H9 (cell line): ENCODE measurements at places on chromosomes 6 and 20.

- DNase-seq, result peak; percentile 89
These were observed at the start of gene NINL for GRCh38 chr20:25584905-25585704. Gene NINL, minus strand, starts transcription at chr20:25585531. Its CDS starts 58,944 bp downstream, at chr20:25526587.

DNA sequence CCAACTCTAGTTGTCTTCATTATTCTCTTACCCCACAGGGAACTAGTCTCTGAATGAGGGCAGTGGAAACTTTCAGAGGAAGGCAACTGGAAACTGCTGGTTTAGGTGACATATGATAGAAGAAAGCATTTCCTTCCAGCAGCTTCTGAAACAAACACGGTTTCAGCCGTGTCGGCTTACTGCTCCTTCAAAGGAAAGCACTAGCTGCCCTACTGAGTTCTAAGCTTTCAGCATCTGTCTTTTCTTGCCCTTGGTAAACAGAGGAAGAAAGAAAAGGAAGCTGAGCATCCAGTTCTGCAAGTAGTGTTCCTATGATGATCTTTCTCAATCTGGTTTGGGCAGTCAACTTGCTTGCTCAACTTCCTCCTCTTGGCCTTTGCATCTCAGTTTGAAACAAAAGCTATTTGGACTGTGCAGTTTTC is 117.5 kb upstream of the CEP85L start:
- DNase-seq, result no peak

DNA sequence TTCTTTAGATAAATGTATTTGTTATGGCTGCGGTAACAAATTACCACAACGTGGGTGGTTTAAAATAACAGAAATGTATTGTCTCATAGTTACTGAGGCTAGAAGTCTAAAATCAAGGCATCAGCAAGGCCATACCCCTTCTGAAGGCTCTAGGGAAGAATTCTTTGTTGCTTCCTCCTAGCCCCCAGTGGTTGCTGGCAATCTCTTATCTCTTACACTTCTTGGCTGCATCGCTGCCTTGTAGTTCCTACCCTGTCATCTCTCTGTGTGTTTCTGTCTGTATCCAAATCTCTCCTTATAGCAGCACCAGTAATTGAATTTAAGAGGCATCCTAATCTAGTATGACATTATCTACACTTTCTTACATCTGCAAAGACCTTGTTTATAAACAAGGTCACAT is 534.7 kb downstream of the PHF3 start:
- DNase-seq, result no peak

GRCh38 chr20:3248993-3249347 is 10.0 kb upstream of the SLC4A11 start:
- DNase-seq, result no peak
